ENCODE measurements at places on chromosomes 13 and 19.

DNA sequence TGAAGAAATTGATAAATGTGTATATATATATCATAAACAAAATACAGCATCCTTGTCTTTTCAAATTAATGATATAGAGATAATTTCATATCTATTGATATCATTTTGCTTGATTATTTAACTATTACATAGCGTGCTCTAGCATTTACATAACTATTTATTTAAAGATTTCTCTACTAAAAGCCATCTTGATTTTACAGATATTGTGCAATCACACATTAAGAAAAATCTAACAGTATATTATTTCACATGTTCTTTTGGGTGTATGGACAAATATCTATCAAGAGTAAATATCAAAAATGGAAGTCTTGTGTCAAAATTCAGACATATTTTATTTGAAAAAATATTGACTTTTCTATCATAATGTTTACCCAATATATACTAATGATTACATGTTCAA lies 966.8 kb downstream of the SLITRK5 start:
- no peak for DNase-seq

GRCh38 chr19:4049432-4049831 lies 17.3 kb downstream of the ZBTB7A start:
- DNase-seq: no peak

GRCh38 chr13:75366380-75367280 lies 115.3 kb downstream of the TBC1D4 start:
- no peak for DNase-seq

GRCh38 chr19:53977429-53977990 lies 13.9 kb upstream of the CACNG6 start:
- DNase-seq: peak; percentile 68

GRCh38 chr19:11978492-11979100 lies 13.8 kb downstream of the ZNF763 start:
- no peak for DNase-seq

GRCh38 chr13:30664689-30665275 lies 47.1 kb downstream of the USPL1 start:
- DNase-seq: no peak
